ENCODE measurements at places on chromosomes 13 and 19.

GRCh38 chr13:28094306-28094705 is 6.1 kb downstream of the FLT3 start:
- no peak for DNase-seq
- peaks cover 54% of the 10 kb centered on the region for H3K27me3 ChIP-seq
- no peaks in the 10 kb centered on the region for H3K36me3 ChIP-seq

DNA sequence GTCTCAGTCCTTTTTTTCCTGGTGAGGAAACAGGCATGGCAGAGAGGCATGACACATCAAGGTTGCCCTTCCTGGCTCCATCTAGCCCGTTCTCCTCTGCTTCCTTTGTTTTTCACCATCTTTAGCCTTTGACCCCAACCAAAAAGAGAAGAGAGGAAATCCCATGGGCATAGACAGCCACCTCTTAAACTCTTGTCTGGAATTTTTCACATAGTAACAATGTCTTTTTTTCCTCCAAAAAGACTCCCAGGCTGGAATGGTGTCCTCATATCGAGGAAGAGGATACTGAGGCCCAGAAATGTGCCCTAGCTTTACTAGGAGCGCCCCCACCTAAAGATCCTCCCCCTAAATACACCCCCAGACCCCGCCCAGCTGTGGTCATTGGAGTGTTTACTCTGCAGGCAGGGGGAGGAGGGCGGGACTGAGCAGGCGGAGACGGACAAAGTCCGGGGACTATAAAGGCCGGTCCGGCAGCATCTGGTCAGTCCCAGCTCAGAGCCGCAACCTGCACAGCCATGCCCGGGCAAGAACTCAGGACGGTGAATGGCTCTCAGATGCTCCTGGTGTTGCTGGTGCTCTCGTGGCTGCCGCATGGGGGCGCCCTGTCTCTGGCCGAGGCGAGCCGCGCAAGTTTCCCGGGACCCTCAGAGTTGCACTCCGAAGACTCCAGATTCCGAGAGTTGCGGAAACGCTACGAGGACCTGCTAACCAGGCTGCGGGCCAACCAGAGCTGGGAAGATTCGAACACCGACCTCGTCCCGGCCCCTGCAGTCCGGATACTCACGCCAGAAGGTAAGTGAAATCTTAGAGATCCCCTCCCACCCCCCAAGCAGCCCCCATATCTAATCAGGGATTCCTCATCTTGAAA is at the start of gene GDF15:
TSS of gene GDF15 (plus strand) at position 484 of the 868 bp plus-strand sequence. CDS start at position 516, 32 bp downstream.
- peaks cover 65% of the 10 kb centered on the region for H3K4me1 ChIP-seq
- H3K27me3 ChIP-seq: no peaks in the 10 kb centered on the region
- peak within 1 kb of the TSS; percentile 80 for H3K27ac ChIP-seq
- H3K36me3 ChIP-seq: no peaks in the 10 kb centered on the region
- DNase-seq: peak; percentile 70
- H3K4me3 ChIP-seq: peak within 1 kb of the TSS; percentile 33

- no peak for DNase-seq
- no peaks in the 10 kb centered on the region for H3K36me3 ChIP-seq
- no peak overlapping the region for H3K4me3 ChIP-seq
- H3K27me3 ChIP-seq: no peaks in the 10 kb centered on the region
- no peak overlapping the region for H3K27ac ChIP-seq
Observed at GRCh38 chr13:51518827-51519226, 65.4 kb upstream of the WDFY2 start.

DNA sequence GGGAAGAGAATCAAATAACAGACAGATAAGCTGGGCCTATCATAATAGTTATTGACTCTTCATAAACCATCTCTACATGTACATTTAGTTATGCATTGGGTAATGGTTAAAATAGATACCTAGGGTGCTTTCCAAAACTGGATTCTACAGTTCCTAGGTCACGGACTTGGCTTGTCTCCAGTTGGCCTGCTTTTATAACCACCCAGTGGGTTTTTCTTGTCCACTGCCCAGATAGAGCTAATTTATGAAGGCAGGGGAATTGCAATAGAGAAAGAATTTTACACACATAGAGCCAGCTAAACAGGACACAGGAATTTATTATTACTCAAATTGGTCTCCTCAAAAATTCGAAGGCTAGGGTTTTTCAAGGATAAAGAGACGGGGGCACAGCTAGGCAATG is 97.3 kb downstream of the FAM216B start:
- H3K4me3 ChIP-seq: no peak overlapping the region
- no peak for DNase-seq
- H3K27me3 ChIP-seq: no peaks in the 10 kb centered on the region
- H3K27ac ChIP-seq: no peak overlapping the region
- no peaks in the 10 kb centered on the region for H3K36me3 ChIP-seq
- no peaks in the 10 kb centered on the region for H3K4me1 ChIP-seq

DNA sequence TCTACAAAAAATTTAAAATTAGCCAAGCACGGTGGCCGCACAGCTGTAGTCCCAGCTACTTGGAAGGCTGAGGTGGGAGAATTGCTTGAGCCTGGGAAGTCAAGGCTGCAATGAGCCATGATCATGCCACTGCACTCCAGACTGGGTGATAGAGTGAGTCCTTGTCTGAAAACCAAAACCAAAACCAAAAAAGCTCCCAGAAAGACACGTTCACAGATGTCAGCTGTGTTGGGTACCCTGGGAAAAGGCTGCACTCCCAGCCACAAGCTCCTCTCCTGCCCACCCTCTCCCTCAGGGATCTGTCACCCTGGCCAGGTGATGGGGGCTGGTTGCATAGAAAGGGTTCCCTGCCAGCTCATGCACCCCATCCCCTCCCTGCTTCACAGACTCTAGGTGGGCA is 53.3 kb downstream of the RNF6 start:
- no peaks in the 10 kb centered on the region for H3K27me3 ChIP-seq
- no peaks in the 10 kb centered on the region for H3K36me3 ChIP-seq
- no peak overlapping the region for H3K27ac ChIP-seq
- H3K4me3 ChIP-seq: no peak overlapping the region
- H3K4me1 ChIP-seq: no peaks in the 10 kb centered on the region

DNA sequence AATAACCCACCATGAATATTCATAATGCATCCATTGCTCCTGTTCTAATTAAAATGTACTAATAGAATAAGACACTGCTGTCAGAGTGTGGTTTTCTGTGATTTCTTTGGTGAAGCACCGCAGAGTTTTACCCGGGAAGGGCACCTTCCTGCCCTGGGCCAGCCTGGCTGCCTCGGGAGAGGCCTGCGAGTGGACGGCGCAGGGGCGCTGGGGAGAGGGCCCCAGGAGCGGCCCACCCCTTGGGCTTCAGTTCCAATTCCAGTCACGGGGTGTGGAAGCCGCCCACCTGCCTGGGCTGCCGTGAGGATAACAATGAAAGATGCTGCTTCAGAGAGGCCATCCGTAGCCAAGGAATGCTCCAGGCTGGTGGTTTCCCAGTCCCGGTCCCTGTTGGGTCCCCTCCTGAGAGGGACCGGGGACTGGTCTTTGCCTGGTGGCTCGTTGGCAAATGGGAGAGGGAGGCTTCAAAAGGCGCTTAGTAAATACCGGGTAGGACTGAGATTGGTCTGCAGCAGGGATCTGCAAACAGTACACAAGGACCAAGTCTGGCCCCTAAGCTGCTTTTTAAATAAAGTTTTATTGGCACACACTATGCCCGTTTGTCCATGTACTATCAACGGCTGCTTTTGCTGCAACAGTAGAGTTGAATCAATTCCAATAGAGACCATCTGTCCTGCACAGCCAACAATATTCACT is 18.0 kb downstream of the TCF3 start:
- no peaks in the 10 kb centered on the region for H3K4me1 ChIP-seq
- H3K36me3 ChIP-seq: no peaks in the 10 kb centered on the region
- DNase-seq: no peak

- H3K36me3 ChIP-seq: no peaks in the 10 kb centered on the region
- peak overlapping the region; percentile 77 for H3K27ac ChIP-seq
- peaks cover 17% of the 10 kb centered on the region for H3K27me3 ChIP-seq
- no peak overlapping the region for H3K4me3 ChIP-seq
- DNase-seq: no peak
- H3K4me1 ChIP-seq: peaks cover 13% of the 10 kb centered on the region
Observed at GRCh38 chr19:3669947-3670795, 30.1 kb downstream of the PIP5K1C start.

GRCh38 chr13:60170414-60170813 is 6.7 kb upstream of the DIAPH3 start:
- DNase-seq: no peak
- H3K27me3 ChIP-seq: no peaks in the 10 kb centered on the region
- no peaks in the 10 kb centered on the region for H3K4me1 ChIP-seq
- no peaks in the 10 kb centered on the region for H3K36me3 ChIP-seq
- no peak overlapping the region for H3K4me3 ChIP-seq

DNA sequence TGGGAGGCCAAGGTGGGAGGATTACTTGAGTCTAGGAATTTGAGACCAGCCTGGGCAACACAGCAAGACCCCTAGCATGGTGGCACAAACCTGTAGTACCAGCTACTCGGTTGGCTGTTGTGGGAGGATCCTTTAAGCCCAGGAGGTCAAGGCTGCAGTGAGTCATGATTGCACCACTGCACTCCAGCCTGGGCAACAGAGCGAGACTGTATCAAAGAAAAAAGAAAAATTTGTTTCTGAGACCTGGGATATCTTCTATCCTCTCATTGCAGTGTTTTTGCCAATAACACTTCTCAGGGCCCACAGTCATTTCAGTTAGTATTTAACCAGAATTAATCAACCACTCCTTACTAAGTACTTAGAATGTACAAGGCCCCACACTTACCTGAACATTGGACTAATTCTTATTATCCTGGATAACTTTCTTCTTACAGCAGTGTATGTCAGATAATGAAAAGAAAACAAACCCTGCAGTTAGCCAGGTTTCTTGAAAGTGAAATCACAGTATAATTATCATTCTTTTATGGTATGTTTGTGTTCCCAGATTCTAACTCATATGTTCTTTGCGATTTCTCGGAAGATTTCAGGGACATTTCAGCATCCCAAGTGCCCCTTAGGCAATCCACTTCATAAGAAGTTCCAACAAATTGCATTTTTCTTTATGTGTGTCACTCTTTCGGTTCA is 75.6 kb upstream of the KLF5 start:
- no peak for DNase-seq
- no peaks in the 10 kb centered on the region for H3K4me1 ChIP-seq
- H3K27me3 ChIP-seq: no peaks in the 10 kb centered on the region
- H3K36me3 ChIP-seq: no peaks in the 10 kb centered on the region

DNA sequence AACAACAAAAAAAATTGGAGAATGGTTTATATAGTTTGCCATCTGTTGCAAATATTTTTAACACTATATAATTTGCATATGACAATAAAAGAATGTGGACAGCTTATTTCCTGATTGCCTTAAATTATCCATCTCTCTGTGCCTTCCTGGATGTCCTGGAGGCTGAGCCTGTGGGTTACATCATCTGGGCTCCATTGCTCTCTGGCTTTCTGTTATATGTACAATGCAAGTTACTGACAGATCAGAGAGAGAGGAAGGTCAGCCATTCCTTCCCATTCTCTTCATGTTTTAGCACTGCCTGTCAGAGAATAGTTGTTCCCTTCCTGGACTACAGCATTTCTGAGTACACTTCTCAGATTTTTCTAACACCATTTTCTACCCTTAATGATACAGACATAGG is 758.3 kb upstream of the PCDH20 start:
- no peaks in the 10 kb centered on the region for H3K36me3 ChIP-seq
- H3K27me3 ChIP-seq: no peaks in the 10 kb centered on the region
- H3K4me1 ChIP-seq: no peaks in the 10 kb centered on the region
- DNase-seq: no peak

DNA sequence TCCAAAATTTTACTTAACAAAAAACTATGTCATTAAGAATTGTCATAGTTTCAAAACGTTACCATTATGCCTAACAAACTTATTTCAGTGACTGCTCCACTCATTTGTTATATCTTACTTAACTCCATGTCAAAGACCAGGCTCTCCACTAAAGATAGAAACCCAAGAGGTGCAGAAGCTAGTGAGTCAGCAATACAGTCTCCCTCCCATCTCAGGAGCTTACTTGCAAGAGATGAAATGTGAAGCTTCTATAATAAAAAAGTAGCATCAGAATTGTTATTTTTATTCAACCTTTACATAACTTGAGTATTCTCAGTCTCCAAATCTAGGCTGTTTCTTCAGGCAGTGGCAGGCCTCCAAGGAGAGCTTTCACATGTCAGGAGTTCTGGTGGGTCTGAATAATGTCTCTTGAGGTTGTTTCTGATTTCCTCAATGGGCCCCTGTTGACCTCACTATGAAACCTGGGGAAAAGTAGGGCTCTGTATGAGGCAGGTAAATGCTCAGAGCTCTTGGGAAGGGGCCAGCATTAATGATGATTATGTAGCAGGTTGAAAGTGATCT is 242.0 kb downstream of the NDFIP2 start:
- no peak for DNase-seq
- no peaks in the 10 kb centered on the region for H3K4me1 ChIP-seq
- no peaks in the 10 kb centered on the region for H3K36me3 ChIP-seq

- H3K36me3 ChIP-seq: no peaks in the 10 kb centered on the region
- no peak overlapping the region for H3K27ac ChIP-seq
- H3K4me3 ChIP-seq: no peak overlapping the region
- H3K27me3 ChIP-seq: no peaks in the 10 kb centered on the region
- no peak for DNase-seq
Observed at GRCh38 chr13:105220881-105221280, 1314.6 kb downstream of the EFNB2 start.

DNA sequence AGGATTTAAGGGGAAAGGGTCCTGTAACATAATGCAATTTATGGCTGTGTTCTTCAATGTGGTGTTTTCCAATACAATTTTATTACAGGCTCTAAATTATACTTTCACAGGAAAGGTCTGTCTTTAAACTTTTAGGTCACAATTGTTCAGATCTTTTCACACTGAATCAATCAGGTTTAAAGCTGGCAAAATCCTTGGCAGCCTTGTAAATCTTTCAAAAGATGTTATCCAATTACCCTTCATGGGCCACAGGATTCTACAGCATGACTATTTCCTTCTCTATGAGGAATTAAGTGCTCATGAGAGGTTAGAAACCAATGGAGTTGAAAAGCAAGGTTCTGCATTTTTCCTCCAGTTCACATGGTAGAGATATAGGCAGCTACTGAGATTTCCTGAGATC is 211.5 kb upstream of the MIR17HG start:
- H3K27ac ChIP-seq: no peak overlapping the region
- H3K4me3 ChIP-seq: no peak overlapping the region
- H3K36me3 ChIP-seq: no peaks in the 10 kb centered on the region

- no peaks in the 10 kb centered on the region for H3K4me1 ChIP-seq
- H3K27ac ChIP-seq: no peak overlapping the region
- H3K4me3 ChIP-seq: no peak overlapping the region
- H3K27me3 ChIP-seq: no peaks in the 10 kb centered on the region
- DNase-seq: no peak
Observed at GRCh38 chr13:99371956-99372355, 64.8 kb upstream of the GPR183 start.

DNA sequence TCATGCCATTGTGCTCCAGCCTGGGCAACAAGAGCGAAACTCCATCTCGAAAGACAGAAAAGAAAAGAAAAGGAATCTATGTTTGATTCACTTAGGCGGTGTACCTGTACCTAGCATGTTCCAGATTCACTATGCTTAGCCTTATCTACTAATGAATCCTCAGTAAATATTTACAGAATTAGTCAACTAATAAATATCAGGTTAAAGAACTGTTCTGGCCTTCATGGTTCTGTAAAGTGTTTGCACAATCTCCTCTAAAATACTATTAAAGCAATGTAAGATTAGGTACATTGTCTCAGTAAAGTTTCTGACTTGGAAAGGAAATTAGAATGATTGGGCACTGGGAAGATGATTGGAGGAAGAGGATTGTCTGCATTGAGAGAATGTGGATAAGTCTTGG is 2770.4 kb downstream of the PCDH9 start:
- no peak for DNase-seq
- H3K36me3 ChIP-seq: no peaks in the 10 kb centered on the region
- no peak overlapping the region for H3K27ac ChIP-seq
- H3K4me3 ChIP-seq: no peak overlapping the region
- H3K4me1 ChIP-seq: no peaks in the 10 kb centered on the region
- H3K27me3 ChIP-seq: no peaks in the 10 kb centered on the region
